ENCODE measurements at places on chromosomes 7 and 10.
A peak's percentile ranks its signal among the peaks of the same experiment; 100 is the strongest.

DNA sequence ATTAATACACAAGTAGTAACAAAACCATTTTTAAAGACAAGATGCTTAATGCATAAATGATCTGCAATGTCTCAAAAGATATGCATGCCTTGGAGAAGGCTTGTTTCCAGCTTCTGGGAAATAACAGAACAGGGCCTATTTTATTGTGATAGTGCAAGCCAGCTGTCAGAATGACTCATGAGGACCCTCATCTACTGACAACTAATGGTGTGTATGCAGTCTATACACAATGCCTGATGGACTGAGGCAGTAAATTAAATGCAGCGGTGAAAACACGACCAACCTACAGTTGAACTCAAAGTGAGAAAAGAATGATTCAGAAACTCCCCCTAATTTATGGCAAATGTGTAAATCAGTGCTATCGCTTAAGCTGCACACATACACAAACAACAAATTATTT, 46.3 kb downstream of the VPS41 start:
- no peak for DNase-seq

DNA sequence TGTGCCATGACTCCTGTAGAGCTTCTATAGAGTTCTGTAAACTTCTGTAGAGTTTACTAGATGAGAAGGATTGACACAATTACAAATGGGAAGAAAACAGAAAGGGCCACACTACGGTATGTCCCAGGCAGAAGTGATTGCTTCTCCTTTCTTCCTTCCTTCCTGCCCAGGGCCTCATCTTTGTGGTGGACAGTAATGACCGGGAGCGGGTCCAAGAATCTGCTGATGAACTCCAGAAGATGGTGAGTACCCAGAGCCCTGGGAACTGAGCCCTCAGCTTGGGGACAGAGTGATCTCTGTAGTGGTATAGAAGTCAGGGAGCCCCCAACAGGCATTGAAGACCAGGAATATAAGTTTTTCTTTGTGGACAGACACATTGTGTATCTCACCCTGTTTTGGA, 1.7 kb downstream of the ARF5 start:
- no peak for DNase-seq

DNA sequence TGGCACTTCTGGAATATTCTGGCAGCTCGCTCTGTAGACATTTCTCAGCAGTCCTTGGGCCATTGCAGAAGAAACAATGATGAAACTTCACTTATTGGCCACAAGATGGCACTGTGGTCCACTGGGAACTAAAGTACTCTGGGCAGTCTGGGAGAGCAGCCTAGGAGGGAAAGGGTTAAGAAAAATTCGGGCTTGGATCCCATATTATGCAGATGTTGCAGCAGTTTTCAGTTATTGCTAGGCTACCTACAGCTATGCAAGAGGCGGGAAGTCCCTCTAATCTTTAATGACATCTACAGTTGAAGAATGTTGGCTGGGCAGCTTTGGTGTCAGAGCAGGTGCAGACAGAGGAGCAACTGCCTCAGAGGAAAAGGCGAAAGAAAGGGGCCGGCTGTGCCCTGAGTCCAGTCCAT, 201.7 kb upstream of the PRSS58 start:
- DNase-seq = no peak

GRCh38 chr10:48243487-48243886, 31.0 kb downstream of the FRMPD2 start:
- no peak for DNase-seq

- DNase-seq = no peak
These were observed 312.7 kb upstream of the IGFBP3 start for GRCh38 chr7:46233585-46234329.

DNA sequence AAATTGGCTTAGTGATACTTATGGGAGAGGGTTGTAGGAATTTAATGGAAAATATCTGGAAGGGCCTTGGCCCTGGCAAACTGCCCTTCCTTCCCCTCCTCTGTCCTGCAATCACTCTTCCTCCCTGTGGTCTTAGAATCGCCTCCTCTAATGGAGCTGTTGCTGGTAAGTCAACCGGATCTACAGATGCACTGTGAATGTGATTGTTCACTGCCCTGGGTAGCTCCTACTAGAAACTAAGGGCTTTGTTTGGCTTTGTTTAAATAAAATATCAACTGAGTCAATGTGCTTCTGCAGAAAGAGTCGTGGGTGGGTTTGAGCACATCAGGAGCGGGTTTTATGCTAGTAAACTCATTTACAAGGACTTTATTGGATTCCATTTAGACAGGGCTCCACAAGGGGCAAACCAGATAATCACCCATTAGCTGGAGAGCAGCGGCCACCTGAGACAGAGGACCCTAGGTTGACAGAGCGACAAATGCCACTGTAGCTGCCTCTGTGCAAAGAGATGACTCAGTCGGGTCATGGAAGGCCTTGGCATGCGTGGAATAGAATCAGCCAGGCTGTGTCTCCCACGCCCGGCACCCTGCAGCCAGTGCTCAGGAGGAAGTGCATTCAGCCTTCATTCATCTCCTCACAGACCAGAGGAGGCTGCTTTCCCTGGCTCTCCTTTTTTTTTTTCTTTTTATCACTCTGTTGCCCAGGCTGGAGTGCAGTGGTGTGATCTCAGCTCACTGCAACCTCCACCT, 97.9 kb downstream of the GAD2 start:
- no peak for DNase-seq

- DNase-seq = peak; percentile 33
These were observed at the start of gene FGFBP3 for GRCh38 chr10:91909117-91909677. Gene FGFBP3, minus strand, starts transcription at chr10:91909486. Its CDS starts 517 bp downstream, at chr10:91908969.

GRCh38 chr7:89072081-89072480, 276.5 kb upstream of the TEX47 start:
- DNase-seq = no peak

DNA sequence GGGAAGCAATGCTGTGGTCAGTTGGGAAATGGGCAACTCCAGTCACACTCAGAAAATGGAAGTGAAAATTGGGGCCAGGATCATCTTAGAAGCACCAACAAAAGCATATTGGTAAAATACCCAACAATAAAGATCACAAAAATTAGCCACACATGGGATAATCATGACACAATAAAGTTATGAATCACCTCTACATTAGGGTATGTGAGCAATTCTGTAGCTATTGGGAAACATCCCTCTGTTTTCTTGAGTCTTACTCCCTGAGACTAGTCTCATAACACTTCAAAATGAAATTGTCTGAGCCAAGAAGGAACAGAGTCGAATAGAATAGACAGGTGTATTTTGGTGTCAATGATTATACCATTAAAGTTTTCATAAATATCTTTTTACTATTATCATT, 178.3 kb downstream of the DYNC1I1 start:
- DNase-seq = no peak

DNA sequence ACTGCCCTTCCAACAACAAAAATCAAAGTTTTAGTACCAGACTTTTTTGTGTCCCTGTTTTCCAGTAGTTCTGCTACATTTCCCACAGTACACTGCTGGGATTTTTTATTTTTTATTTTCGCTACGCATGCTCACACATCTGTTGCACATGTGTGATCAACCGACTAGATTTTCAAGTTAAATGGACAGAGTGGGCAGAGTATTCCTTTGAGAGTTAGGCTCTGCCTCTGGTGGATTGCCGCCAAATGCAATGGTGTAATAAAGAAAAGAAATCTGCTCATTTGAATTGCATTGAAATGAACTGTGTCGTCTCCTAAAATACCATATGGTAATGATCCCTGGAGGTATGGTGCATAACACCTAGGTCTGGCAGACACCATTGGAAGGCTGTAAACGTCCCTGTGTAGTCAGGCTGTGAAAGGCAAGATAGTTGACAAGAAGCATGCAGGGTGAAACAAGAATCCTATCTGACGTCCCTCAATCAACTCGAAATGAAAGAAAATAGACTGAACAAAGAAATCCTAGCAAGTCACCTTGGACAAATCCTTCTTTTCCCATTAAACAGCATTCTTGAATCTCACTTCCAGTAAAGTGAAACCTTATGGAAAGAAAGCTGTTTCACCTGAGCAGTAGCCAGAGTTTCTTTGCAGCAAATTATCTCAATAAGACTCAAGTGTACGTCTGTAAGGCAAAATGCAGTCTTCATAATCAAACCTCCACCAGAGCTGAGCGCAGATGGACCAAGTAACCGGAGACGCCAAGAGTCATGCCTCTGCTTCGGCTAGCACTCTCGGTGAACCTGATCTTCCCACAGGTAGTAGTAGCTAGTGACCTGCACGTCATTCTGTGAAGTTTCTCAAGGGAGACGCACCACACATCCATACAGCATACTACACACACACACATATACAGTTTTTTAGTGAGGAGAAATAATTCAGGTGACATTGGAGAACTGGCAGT, 357.3 kb downstream of the CRPPA start:
- DNase-seq = no peak

Measured in activated naive CD4-positive, alpha-beta T cell treated with Interleukin-2 at 50 U/mL for 16 hours (primary cell).